ENCODE measurements at places on chromosomes 3 and 15.

DNA sequence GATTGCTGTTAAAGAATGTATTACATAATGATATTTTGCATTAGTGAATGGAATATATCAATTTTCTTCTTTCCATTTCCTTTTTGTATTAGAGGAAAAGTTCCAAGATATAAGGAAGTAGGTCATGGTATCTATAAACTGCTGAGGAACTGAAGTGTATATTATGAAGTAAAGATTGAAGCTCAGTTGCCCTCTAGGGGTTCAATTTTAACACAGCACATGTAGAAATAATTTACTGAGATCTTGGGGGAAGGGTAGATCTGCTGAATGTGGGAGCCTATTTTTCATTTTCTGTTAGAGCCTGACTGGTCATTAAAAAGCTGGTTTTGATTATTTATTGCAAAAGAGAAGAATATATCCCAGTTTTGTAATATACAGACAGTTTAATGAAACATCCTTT is 45.2 kb downstream of the CMC1 start:
- DNase-seq = no peak

DNA sequence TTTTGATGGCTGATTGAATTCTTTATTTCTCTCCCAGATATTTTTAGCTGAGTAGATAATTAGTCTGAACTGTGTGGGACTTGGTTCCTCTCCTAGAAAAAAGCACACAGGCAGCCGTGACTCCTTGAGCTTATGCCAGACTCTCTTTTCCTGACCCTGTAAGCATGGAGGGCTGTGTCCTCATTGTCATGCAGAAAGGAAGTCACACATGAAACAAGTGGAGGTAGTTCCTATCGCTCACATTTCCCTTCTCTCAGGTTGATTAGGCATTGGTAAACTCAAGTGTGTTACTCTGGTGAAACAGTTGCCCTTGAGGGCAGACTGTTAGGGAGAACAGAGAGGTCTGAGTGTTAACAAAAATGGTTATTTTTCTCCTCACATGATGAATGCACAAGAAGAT is 6.3 kb upstream of the RTP4 start:
- no peak for DNase-seq

GRCh38 chr15:59247364-59247763 is 40.7 kb downstream of the LDHAL6B start:
- peak; percentile 60 for DNase-seq

GRCh38 chr3:187793618-187794017 is 48.4 kb upstream of the BCL6 start:
- DNase-seq = no peak

GRCh38 chr15:73683777-73684580 is at the start of gene CD276:
Gene CD276 (plus strand): TSS chr15:73684383. CDS start chr15:73699640, 15,257 bp downstream.
- peak; percentile 29 for DNase-seq
